ENCODE measurements at places on chromosomes 2 and 18.

DNA sequence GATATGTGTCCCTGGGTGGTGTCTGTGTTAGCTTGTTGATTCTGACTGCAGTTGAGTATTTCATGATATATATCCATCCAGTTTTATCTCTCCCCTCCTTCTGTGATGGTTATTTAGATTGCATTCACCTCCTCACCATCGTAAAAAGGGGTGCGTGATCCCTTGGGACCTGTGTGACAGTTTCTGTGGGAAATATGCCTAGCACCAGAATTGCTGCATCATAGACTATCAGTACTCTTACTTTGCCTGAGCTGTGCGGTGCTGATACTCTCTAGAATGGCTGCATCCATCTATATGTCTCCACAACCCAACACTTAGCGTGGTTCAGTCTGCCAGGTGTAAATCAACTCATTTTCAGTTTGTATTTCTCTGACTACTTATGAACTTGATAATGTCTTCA is 34.3 kb downstream of the PKP4 start:
- no peak for DNase-seq

DNA sequence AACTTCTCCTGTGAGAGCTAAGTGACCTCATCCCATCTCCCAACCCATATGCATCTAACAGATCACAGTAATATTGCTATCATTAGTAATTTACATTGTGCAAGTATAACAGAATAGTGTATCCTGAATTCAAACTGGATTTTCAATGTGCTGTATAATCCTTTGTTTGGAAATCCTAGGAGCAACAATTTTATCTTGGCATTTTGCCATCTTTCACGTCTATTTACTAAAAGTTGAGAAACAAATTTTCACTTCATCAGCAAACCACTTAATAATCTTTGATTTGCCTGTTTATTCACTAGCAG is 3.8 kb downstream of the HNRNPLL start:
- no peak for DNase-seq

DNA sequence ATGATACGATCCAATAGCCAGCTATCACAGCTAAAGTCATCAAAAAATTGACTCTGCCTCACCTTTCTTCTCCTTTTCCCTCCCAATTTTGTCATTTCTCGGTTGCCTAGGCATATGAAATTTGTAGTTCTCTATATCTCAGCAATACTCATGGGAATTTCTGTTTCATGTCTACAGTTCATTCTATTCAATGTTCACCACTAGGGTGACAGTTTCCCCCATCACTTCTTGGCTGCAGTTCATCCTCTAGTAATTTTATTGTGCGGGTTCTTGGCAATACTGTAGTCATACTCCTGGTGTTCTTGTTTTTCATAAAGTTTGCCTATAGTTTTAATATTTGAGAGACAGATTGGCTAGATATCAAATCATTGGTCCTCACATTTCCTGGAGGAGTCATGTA is 872.2 kb upstream of the ID2 start:
- no peak for DNase-seq

DNA sequence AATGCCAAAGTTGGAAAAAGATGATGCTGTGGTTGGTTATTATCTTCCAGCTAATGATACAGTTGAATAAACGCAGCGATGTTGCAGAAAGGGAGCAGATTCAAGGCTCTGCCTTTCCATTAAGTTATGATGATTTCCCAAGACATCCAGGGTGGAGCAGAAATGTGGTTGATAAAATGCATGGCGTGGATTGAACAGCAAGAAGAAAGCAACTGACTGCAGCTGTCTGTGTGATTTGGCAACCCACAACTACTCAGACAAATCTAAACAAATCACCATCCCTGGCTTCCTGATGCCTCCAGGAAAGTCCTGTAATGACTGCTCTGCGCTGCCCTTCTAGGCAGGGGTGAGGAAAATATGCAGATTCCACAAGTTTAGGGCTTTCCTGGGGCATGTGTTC is 166.3 kb downstream of the NRP2 start:
- no peak for DNase-seq

GRCh38 chr2:8606226-8606625 is 75.6 kb upstream of the ID2 start:
- no peak for DNase-seq
